ENCODE measurements at places on chromosomes 6 and 20.

GRCh38 chr6:169997930-169998218, 246.5 kb downstream of the ERMARD start:
- DNase-seq, result no peak

GRCh38 chr6:27156874-27157458, 90.5 kb upstream of the PRSS16 start:
- no peak for DNase-seq

DNA sequence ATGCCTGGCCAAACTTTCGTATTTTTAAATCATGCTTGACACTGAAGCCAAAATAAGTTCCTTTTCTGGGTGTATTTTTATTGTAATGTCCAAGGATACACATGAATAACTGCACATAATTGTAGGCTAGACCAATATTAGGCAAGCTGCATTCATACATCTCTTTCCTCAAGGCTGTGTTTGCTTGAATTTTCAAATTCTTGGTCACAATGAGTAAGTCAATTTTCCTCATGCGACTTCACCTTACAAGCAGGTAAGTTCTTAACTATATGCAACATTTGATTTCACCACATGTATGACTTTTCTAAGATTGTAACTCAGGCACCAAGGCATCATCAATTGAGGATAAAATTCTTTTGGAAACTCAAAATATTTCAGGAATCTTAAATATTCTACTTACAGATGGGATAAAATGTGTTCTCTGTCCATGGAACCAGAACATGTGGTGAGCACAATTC, 112.4 kb upstream of the ZNF217 start:
- DNase-seq, result no peak

- no peak for DNase-seq
Measured at GRCh38 chr20:33076662-33077372, 2.6 kb upstream of the BPIFB4 start.

- DNase-seq, result no peak
Measured at GRCh38 chr6:33490198-33490597, 35.8 kb downstream of the ZBTB9 start.

DNA sequence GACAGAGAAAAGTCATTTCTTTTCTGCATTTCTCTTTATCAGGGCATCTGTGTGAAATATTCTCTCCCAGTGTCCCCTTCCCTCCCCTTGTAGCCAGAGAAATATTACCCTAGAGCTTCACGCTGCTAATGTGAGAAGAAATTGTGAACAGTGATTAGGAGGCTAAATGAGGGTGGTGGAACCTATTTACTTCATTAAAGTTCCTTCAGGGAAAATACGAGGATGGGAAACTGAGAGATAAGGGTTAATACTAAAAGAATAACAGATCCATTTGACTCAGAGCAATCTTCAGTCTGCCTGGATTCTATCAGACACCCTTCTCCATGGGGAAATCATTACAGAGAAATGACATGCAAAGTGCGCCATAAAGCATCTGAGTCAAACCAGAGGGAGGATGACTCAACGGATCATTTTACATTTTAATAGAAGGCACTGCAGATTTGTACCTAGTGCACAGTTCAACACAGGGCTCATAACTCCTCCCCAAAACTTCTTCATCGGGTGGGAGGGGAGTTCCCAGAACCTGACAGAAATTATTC, 131.3 kb downstream of the GJA10 start:
- DNase-seq, result peak; percentile 73

- no peak for DNase-seq
Measured at GRCh38 chr6:166815629-166816028, 140.7 kb downstream of the RNASET2 start.

DNA sequence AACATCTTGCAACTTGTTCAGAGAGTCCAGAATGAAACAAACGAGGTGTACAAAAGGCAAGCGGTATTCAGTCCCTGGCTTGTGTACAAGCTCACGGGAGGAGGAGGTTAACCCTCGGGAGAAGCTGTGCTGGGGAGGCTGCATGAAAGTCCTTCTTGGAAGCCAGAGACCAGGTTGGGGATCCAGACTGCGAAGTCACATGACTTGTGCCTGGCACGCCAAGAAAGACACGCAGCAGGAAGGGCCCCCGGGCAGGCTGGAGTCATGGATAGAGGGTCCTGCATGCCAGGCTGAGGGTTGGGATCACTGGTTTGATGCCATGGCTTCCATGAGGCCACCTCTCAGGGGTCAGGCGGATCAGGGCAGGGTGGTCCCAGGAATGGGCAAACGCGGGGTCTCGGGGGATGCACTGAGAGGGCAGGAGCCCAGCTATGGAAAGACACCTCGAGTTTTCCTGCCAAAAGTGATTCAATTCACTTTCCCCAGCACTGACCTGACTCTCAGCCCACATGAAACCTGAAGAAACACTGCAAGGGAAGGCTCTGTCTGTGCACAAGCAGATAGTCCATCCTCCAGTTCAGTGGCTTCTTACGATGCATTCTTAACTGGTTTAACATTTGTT, 79.4 kb downstream of the DLL1 start:
- DNase-seq, result peak; percentile 2

- DNase-seq, result no peak
Measured at GRCh38 chr6:5172897-5173474, 87.8 kb downstream of the LYRM4 start.

DNA sequence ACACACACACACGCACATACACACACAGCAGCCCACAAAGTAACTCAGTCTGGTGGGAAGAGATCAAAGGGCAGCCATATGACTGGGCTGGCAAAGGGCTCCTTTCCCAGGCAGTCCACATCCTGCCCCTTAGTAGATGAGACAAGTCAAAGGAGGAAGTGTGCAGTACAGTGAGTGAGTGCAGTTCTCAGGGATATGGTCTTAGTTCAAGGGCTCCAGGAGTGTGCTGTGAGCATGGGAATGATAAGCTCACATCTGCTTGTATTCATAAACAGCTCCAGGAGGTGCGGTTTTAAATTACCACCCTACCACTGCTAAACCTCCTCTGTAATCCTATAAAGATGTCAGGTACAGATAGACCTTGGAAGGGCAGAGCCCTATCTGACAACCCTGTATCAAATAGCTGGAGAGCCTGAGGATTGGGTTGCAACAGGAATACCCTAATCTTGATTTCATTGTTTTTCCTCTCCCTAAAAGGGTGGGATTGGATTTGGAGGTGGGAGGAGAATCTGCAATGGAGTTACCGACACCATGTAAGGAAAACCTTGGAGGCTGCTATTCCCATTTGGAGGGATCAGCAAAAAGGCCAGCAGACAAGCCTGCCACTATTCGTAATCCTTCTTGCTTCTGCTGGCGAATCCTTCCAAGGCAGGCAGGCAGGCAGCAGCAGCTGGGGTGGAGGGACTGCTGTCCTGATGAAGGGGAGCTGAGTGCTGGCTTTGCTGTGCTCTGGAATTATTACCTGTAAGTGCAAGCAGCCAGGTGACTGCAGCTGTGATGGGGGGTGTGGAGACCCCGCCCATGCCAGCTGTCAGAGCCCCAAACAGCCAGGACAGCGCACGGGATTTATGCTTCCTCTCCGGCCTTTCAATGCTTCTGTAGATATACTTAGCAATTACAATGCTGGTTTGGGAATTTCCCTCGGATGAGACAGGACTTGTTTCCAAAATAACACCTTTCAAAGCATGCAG, 342.7 kb downstream of the PRL start:
- DNase-seq, result no peak

DNA sequence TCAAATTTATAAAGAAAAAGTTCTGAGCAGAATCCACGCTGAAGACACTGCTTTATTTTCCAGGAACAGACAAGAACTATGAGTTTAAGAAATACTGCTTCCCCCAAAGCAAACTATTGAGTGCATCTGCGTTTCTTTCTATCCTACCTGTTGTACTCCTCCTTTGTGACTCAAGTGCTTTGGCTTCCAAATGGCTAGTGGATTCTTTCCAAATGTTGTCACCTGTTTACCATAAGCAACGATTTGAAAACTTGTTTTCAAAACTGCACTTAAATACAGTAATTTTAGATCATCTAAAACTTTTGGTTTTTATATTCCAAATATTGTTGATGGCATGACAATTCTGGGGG, 9.5 kb downstream of the PXDC1 start:
- no peak for DNase-seq

- no peak for DNase-seq
Measured at GRCh38 chr6:9404351-9405146, 969.2 kb upstream of the SLC35B3 start.

DNA sequence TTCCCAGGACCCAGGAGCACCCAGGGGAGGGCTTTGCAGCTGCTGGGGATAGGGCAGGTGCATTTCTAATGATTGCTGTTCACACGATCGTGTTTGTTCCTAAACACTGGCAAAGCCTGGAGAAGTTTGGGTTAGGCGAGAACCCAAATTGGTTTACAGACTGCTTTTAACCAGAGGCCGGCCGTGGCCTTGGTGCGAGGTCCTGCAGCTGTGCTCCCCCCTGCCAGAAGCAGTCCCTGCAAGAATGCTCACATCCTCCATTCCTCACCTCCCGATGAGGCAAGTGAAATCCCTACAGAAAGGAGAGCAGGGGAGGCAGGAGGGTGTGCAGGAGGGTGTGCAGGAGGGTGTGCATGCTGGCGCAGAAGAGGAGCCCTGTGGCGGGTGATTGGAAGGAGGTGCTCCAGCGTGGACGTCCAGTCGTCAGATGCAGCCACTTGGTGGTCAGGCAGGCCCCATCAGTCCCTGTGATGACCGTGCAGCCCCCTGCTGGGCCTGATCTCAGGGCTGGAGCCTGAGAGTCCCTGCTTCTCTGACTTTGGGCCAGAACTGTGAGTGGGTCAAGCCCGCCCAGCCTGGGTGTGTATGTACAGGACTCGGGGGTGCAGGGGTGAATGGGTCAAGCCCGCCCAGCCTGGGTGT, 55.7 kb upstream of the FRMD1 start:
- DNase-seq, result no peak

DNA sequence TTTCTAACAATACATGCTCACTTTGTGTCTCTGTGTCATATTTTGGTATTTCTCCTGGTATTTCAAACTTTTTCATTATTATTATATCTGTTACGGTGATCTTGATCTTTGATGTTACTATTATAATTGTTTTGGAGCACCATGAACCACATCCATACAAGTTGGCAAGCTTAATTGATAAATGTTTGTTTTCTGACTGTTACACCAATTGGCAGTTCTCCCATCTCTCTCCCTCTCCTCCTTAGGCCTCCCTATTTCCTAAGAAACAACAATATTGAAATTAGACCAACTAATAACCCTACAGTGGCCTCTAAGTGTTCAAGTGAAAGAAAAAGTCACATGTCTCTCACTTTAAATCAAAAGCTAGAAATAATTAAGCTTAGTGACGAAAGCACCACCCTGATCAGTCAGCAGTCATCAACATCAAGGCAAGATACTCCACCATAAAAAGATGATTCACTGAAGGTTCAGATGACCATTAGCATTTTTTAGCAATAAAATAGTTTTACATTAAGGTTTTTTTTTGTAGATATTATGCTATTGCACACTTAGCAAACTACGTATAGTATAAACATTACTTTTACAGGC, 61.5 kb downstream of the IBTK start:
- DNase-seq, result no peak

DNA sequence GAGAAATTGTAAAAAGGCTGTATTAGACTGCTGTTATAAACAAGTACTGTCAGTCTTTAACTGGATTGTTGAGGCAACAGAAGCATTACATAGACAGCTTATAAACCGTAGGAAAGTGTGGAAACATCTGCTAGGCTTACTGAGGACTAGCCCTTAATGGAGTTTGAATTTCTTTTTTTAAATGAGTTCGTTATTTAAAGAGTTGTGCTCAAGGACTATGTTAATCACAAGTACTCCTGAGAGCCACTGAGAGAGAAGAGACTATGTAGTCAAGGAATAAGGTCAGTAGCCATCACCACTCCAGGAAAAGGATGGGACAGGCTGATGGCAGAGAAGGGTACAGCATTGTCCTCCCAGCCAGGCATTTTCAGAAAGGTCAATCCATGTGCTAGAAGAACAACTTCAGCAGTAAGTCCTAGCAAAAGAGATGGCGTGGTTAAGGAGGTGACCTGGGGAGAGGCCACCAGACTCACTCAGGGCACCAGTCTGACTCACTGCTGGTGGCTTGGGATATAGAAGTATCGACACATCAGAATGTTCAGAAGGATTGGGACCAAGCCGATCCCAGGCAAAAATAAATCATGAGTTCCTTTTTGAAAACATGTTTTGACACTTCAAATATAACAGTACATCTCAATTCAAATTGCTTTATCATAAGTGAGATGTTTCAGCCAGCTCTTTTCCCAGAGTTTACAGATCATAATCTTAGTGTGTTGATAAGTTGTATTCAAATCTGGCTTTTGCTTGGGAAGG, 6.4 kb downstream of the RPS12 start:
- no peak for DNase-seq

DNA sequence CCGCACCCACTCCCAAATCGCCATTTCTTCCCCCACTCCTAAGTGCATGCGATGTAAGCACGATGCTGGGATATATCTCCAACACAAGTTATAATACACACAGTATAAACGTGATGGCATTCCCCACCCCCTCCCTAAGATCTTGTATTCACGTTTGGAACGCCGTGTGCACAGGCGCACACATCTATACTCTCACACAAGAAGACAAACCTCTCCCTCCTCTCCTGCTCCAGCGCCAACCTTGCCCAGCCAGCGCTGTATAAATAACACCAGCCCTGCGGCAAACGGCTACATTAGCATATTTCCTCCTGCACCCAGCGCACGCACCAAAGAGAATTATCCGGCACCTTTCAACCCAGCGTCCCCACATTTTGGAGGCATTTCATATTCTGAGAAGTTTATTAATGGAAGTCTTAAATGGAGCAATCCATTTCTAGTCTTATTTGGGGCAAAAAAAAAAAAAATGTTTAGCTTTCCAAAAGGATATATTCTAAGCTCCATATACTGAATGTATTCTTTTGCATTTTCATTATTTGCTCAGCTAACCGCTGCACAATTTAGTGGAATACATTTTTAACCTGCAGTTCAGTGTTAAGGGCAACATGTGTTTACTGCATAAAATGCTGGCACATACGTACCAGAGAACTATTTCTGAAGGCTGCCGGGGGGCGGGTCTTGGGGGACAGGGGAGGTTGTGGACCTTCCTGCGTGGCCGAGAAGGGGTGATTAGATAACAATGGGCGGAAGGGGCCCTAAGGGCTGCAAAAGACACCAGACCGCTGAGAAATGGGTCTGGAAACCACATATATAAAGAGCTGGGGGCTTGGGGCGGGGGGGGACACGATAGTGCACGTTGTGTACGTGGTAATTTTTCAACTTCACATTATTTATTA, 1.1 kb upstream of the SLC22A23 start:
- DNase-seq, result no peak

GRCh38 chr20:33521461-33521860, 31.6 kb downstream of the CBFA2T2 start:
- DNase-seq, result no peak

DNA sequence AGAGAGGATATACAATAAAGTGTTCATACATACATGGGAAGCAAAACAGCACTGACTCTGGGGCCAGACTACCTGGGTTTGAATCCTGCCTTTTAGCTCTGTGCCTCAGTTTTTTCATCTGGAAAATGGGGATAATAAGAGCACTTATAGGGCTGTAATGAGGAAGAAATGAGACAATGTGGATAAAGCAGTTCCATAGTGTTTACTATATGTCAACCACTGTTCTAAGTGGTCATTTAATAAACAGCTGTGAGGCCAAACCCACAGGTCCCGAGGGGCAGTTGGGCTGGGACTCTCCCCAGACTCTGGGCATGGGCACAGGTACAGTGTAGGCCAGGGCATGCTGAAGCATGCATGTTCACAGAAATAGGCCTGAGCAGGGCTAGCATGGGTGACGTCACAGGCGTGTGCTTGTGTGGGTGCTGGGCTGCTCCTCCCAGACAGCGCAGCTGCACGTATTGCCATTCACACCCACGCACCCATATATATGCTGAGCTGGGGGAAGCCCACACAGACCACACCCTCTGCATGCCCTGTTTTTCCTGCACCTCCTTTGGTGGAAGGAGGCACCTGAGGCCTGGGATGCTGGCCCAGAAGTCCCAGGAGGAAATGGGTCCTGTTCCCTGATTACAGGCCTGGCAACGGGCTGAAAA, 3.5 kb upstream of the PLCG1 start:
- DNase-seq, result peak; percentile 61

All from T-helper 2 cell treated with Interferon-gamma antibody and Interleukin-4, amounts not matched to agents 5 μg/mL and 100 μg/mL, for 36 hours (primary cell).